ENCODE measurements at places on chromosomes 3 and 15.

DNA sequence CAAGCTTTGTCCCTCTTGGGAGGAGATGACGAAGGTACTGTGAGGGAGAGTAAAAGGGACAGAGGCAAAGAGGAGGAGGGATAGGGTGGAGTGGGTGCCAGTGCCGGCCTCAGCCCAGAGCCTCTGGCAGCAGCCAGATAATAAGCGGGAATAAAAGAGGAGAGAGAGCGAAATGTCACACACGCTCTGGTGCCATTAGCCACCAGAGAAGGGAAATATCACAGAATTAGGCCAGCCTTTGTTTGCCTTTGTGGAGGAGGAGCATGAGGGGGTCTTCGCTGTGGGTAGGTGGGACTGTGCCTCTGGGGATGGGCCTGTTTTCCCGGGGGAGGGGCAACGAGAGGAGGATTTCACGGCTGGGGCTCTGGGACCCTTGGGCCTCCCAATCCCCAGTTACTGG lies 67.8 kb downstream of the LINGO1 start:
- DNase-seq: no peak

DNA sequence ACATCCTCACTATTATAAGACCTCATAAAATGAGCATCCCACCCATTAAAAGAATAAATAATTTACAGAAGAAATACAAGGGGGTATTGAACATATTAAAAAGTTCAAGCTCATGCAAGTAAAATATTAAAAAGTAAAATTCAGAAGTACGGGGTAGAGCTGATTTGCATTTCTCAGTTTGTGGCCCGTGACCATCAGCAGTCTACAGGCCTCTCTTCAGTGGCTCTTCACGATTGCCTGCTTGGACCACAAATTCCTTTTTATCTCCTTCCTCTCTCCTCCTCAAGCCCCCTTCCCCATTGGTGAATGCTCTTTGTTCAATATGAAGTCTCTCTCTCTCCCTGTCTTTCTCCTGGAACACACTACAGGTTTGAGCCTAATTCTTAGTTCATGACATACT lies 19.1 kb downstream of the CYP8B1 start:
- no peak for DNase-seq

DNA sequence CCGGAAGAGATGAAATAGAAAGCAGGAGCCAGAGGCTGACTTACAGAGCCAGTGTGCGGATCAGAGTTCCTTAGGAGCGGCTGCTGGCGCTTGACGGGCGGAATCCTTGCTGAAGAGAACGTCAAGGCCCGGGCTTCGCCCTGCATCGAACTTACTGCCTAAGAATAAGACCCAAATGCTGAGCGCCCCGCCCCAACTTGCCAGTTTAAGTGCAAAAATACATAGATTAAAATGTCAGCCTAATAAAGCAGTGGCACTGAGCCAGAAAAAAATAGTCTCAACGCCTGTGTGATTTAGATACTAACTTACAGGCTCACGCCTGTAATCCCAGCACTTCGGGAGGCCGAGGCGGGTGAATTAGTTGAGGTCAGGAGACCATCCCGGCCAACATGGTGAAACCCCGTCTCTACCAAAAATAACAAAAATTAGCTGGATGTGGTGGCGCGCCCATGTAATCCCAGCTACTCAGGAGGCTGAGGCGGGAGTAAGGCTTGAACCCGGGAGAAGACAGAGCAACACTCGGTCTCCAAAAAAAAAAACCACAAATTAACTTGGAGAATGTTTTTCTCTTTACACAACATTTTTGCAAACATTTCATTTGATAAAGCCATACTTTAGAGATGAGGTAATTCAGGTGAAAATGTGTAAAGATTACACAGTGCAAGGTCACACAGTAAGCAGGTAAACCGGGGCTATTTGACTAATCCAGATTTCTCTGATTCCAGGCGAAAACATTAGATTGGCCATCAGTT lies 1.2 kb upstream of the UBP1 start:
- DNase-seq: no peak

GRCh38 chr3:140455521-140456214 lies 222.2 kb upstream of the TRIM42 start:
- no peak for DNase-seq

DNA sequence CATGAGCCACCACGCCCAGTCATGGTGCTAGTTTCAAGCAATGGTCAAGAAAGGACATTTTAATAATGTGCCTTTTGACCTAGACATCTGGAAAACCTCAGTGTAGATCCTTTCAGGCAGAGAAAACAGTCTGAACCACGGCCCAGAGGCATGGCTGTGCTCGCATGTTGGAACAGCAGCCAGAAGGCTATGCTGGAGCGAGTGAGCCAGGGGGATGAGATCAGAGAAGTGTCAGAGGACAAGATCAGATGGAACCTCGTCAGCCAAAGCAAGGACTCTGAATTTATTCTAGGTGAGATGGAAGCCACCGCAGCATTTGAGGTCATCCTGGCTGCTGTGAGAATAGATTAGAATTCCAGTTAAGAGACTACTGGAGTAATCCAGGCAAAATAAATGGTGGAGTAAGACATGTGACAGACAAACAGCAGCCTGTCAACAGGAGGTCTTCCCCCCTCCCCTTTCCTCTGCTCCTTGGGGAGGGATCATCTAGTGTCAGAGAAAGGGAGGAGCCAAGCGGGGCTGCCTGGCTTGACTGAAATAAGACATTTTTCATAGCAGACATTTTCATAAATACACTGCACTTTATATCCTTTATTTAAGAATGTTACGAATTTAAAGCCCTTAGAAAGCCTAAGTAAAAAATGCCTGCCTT lies 40.4 kb upstream of the ACKR4 start:
- no peak for DNase-seq

DNA sequence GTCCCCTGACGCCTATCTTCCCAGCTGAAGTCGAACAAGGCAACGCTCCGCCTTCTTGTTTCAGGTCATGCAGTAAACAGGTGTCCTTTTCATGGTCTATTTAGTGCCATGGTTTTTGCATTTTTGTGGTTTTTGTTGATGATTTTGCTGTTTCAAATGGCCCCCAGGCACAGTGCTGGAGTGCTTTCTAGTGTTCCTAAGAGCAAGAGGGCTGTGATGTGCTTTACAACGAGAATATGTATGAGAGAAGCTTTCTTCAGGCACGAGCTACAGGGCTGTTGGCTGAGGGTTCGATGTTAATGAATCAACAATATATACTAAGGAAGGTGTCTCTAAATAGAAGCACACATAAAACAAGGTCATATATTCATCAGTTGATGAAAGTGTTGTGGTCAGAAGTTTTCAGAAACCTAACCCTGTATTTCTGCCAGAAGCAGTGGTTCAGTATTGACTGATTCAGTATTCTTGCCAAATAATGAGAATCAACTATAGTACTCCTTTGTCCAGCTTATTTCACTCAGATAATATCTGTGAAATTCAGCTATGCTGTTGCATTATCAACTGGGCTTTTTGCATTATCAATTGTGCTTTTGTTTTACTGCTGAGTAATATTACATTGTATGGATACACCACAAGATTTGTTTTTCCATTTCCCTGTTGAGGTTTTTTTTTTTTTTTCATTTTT lies 18.5 kb downstream of the LIMD1 start:
- no peak for DNase-seq

DNA sequence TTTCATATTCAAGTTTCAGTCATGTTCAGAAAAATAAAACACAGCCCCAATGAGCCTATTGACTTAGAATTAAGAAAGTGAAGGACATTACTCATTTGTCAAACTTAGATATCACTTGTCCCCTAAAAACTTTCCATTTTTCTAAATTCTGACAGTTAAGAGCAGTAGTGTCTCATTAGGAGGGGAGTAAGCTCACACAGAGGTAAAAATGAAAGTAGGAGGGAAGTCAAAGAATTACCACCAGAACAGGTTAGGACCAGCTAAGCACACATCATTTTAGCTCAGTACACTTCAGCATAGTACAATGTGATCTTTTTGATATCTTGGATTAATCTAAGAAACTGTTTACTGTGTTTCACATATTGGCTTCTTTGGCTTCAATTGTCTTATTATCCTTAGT lies 64.3 kb downstream of the OSTN start:
- DNase-seq: no peak

GRCh38 chr3:55194376-55194775 lies 266.5 kb upstream of the LRTM1 start:
- DNase-seq: no peak

DNA sequence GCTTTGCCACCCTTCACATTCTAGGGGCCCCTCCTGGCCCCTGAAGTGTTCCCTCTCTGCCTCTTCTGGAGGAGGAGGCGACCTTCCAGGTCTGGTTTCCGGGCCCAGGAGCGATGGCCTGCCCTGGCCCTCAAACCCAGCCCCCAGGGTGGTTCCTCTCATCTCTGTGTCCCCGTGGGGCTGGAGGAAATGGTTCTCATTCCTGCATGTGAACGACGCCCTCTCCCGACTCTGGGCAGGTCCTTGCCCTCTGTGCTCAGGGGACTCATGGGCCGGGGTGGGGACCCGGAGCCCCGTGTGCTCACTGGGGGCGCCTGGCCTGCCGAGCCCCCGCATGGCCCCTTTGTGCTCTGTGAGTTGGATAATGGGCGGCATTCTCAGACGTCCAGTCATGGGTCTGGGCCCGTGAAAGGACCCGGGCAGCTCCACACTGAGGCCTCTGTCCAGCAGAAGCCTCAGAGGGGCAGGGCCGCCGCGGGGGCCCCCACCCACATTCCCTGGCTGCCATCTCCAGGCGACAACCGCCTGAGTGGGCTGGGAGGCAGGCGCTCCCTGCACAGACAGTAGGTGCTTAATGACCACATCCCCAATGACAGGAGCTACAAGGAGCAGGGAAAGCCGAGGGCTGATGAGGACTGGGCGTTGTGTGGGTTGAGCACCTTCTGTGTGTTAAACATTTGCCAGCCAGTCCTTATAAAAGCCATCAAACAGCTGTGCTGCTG lies 5.5 kb upstream of the PLXND1 start:
- no peak for DNase-seq

- DNase-seq: no peak
Measured at GRCh38 chr3:16522834-16523233, 9.3 kb upstream of the RFTN1 start.

DNA sequence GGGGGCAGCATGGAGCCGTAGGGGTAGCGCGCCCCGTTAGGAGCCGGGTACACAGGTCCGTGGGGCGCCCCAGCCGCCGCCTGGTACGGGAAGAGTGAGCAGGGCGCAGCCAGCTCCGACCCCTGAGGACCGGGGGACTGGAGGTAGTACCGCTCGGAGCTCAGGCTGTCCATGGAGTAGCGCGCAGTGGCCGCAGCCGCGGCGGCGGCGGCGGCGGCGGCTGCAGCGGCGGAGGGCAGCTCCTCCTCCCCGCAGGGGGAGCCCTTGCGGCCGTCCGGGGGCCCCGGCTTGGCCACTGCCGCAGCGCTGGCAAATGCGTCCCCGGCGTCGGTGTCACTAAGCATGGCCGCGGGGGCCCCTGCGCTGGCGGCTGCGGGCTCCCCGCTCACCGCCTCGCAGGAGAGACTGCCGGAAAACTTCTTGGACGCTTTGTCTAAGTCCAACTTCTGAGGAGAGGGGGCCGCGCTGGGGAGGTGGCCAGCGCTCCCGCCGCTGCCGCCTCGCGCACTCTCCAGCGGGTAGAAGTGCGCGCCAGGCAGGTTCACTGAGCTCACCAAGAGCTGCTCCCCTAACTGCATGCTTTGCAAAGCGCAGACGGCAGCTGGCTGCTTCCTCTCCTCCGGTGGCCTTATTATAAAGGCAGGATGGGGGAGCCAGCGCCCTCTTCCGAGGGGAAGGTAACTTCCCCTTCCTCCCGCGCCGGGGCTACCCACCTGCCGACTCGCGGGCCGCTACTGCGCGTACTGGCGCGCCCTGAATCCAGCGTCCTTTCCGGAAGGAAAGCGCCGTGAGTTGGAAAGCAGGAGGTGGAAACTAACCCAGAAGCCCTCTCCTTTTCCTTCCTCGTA lies at the start of gene EOMES:
EOMES (minus strand) TSS at position 607 of the 848 bp plus-strand sequence; CDS start at position 578, 29 bp downstream.
- peak; percentile 67 for DNase-seq

Data from activated naive CD8-positive, alpha-beta T cell treated with anti-CD3 and anti-CD28 coated beads, Interleukin-2, amount 50 U/mL, for 16 hours (primary cell).